Keratinocyte (primary cell): ENCODE measurements at places on chromosomes 2 and 18.

DNA sequence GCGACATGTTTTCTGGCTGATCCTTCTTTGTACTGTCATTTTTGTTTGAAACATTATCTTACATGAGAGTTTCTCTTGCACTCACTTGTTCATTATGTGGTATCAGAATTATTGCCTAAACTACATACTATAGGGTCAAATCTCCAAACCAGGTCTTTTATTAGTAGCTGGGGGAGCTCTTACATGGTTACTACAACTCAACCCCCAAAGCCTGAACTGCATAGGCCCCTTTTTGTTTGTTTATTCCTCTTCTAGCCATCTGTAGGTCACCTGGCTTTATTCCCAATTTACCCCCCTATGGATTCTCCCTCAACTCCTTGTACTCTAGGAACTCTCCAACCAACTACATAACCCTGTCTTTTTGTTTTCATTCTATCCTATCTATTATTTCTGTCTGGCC, 46.7 kb downstream of the PUM2 start:
- DNase-seq = no peak

- DNase-seq = no peak
Measured at GRCh38 chr2:40611196-40611595, 159.3 kb upstream of the SLC8A1 start.

DNA sequence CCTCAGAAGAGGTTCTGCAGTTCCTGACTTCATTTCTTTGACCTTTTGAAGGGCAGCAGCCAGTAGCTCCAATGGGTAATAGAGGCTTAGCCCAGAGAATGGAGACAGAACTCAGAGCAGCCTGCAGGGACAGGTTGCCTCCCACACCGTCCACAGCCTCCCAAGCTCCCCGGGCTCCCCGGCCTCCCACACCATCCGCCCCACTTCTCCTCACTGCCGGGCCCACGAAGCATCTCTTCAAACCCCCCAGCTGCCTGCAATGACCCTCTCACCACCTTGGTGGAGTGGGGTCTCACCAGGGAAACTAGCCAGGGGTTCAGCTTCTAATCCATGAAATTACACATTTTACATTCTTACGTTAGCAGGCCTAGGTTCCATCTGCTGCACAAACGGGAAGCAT, 652.0 kb upstream of the SALL3 start:
- DNase-seq = no peak

- no peak for DNase-seq
Measured at GRCh38 chr18:2879889-2880288, 33.1 kb downstream of the EMILIN2 start.

DNA sequence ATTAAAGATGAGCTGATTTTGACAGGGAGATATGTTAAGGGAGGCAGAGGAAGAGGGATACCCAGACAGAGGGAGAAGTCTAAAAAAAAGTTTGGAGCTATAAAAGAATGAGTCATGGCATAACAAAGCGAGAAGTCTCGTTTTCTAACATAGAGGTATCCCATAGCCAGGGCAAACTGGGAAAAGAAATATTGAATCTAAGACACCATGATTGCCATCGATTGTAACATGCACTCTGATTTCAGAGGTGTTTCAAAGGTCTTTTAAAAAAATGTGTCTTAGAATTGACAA, 110.7 kb downstream of the MDH1 start:
- DNase-seq = no peak

DNA sequence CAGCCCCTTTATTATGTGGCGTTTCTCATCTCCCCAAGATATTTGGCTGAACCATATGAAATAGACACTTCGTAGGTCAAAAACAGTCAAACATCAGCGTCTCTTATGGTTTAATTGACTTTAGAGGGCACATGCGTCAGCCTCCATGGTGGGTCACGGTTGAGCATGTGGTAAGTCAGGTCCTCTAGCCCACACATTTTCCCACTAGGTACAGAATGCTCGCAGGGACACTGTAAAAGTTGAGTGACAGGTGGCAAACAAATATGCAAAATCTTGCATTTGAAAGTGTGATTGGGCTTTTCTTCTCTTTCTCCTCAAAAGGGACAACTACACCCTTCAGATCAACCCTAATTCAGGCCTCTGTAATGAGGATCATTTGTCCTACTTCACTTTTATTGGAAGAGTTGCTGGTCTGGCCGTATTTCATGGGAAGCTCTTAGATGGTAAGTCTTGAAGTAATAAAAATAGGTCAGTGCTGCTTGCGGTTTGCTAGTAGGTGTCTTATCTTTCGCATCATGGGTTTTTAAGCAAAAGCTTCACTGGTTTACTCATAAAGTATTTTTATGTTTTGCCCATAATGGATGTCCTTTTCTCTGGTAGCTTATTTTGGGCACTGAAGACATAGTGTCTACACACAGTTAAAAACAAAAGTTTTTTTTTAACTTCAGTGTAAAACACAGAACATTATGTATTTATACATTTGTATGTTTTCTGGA, 261.3 kb downstream of the ALPK2 start:
- no peak for DNase-seq

DNA sequence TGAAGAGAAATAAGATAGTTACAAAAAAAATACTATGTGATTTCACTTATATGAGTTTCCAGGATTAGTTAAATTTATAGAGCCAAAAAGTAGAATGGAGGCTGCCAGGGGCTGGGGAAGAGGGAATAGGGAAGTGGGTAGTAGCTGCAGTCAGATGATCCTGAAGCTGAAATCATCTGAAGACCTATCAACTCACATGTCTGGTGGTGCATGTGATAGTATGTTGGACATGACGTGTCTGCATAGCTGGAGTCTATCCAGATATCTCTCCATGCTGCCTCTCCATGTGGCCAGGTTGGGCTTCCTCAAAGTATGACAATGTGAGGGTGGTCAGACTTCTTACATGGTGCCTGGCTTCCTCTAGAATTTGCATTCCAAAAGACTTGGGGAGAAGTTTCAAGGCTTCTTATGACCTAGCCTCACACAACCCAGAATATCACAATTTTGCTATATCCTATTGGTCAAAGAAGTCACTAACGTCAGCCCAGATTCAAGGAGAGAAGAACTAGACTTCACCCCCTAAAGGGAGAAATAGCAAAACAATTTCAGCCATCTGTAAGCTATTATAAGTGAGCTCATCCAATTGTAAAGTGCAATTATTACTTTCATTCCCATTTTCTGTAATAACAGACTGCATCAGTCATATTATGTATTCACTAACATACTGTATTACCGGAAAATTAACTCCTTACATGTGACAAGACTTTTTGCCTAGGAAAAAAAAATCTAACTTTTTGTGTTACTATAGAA, 14.0 kb upstream of the ZNF396 start:
- no peak for DNase-seq

DNA sequence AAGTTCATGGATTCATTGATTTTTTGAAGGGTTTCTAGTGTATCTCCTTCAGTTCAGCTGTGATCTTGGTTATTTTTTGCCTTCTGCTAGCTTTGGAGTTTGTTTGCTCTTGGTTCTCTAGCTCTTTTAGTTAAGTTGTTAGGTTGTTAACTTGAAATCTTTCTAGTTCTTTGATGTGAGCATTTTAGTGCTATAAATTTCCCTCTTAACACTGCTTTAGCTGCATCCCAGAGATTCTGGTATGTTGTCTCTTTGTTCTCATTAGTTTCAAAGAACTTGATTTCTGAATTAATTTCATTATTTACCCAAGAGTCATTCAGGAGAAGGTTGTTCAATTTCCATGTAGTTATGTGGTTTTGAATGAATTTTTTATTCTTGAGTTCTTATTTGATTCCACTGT, 210.6 kb downstream of the IRS1 start:
- DNase-seq = no peak

GRCh38 chr2:64587561-64587960, 63.4 kb downstream of the AFTPH start:
- no peak for DNase-seq

DNA sequence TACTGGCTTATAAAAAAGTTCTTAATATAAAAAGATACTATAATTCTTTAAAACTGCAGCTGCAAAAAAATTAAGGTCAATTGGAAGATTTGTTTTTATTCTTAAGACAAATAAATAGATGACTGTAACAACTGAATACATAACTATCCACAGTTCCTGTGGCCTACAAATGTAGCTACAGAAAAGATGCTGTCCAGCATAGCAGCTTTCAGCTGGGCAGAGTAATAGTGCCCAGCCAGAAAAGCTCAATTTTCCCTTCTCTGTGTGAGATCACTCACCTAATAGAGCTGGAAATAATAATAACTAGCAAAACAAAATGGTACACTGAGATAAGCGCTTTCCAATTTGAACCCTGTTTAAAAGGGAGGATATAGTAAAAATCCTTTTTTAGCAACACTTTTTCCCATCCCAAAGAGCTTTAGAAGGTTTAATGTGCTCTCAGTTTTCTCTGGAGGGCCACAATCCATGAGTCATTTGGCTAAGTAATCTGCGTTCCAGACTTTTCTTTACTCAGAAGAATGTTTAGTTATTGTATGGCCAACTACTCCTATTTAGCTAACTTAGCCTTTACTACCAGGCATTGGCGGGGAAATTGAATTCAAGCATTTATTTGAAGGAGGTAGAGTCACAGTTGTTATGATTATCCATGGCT, 158.1 kb upstream of the SLC39A10 start:
- no peak for DNase-seq

GRCh38 chr2:165313509-165313908, 74.3 kb downstream of the SCN2A start:
- DNase-seq = no peak

DNA sequence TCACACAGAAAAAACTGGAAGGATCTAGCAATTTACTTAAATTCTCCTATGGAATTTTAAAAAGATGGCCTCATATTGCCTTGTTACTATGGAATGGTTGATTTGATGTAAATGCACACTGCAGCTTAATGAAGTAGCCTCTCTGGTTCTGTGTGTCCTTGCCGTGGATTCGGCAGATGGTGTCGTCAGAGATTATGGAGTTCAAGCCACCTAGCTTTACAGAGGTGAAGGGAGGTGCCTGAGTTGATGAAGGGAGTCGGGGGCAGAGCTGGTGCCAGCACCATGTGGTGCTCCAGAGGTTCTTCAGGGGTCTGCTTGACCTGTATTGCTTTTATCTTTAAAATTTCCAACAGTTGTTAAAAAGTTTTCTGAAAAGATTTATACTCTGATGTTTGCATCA, 48.8 kb downstream of the ASAP2 start:
- no peak for DNase-seq

DNA sequence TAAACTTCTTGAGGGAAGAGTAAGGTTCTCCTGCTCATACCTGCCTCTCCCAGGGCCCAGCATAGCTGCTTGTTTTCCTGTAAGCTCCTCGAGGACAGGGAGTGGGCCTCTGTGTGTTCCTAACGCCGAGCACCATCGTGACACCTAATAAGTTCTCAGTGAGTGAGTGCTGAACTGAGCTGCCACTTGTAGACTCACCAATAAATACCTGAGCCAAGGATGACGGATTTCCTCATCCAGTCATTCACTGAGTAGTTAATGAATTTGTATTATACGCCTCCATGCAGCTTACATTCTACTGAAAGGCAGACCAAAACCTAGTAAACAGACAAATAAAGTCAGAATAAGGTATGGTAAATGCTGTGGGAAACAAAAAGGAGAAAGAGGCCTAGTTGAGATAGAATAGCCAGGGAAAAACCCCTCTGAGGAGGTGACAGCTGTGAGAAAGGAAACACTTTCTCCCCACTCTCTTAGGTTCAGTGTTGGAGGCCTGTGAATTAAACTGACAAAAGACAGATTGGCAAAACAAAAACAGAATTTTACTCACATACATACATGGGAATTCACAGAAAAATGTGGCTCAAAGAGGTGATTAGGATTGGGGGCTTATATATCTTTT, 138.6 kb downstream of the B3GNT2 start:
- DNase-seq = no peak

DNA sequence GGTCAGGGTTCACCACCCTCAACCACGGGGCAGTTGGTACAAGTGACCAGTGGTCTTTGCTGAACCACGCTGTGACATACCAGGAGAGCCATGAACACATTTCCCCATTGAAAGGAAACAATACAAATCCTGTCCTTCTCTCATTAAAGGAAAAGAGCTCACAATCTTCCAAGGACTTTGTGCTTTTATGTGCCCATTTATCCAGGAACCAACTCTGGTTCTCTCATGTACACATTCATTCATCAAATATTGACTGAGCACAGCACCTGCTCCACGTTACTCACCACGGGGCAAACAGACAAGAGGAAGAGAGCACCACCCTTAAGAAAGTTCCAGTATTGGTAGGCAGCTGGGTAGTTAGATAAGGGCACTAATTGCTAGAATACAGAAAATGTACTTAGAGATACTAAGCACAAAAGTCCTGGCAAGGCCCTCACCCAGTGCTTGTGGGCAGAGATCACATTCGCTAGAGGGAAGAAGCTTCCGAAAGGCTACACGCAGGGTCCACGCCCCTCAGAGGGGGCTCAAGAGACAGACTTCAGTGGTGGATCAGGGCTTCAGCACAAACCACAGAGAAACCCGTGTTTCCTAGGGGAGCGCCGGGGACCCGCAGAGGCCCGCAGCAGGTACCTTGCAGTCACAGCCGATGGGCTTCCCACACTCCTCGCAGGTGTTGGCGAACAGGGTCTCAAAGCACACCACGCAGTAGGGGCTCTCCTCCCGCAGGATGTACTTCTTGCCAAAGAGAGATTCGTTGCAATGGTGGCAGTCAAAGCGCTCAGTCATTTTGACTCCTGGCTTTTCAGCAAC, 12.9 kb downstream of the FHL2 start:
- no peak for DNase-seq

DNA sequence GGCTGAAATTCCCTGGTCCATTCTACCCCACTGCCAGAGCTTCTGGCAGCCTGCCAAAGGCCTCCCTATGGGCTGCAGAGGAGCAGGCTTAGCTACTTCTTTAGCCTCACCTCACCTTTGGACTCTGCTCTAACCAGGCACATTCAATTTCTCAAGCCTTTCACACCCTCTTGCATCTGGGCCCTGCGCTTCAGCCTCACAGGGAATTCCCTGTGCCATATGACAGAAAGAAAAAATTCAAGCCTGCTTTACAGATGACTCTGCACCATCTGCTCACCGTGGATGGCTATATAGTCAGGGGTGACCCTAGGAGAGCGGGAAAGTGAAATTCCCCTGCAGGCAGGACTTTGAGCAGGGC, 62.5 kb downstream of the REEP1 start:
- DNase-seq = no peak

DNA sequence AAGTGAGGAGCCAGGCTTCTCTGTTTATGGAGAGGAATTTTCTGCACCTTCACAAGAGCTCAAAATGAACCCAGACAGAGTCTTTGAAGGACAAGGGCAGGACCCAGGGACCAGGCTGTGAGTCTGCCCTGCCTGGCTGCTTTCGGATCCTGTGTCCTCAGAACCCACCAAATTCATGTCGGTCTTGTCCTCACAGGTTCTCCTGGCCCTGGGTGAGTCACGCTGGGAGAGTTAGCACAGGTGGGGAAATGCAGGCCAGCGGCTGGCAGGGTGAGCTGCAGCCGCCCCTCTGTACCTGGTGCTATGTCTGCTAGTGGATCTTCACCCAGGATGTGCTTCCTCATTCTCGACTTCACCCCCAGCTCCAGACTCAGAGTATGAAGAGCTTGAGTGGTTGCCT, 35.8 kb upstream of the TPO start:
- no peak for DNase-seq

- DNase-seq = no peak
Measured at GRCh38 chr2:51103205-51103604, 71.3 kb upstream of the NRXN1 start.

GRCh38 chr2:48397846-48398245, 132.1 kb upstream of the STON1 start:
- no peak for DNase-seq
